ENCODE measurements at places on chromosomes 7 and 10. TPM values are rescaled to one million over a fixed set of nuclear protein-coding genes. Genes with fewer than 3 reads are reported as not detected.

GRCh38 chr7:30863706-30864035 lies 48.0 kb upstream of the AQP1 start:
- DNase-seq, result no peak

GRCh38 chr10:57420881-57421280 lies 846.8 kb downstream of the IPMK start:
- DNase-seq, result no peak

Gene BAG3
- polyA plus RNA-seq, result 12.3 TPM

- DNase-seq, result peak; percentile 17
These were observed 10.4 kb downstream of the ATG9B start for GRCh38 chr7:151013733-151014497.

GRCh38 chr10:58054881-58055280 lies 212.8 kb downstream of the IPMK start:
- no peak for DNase-seq

DNA sequence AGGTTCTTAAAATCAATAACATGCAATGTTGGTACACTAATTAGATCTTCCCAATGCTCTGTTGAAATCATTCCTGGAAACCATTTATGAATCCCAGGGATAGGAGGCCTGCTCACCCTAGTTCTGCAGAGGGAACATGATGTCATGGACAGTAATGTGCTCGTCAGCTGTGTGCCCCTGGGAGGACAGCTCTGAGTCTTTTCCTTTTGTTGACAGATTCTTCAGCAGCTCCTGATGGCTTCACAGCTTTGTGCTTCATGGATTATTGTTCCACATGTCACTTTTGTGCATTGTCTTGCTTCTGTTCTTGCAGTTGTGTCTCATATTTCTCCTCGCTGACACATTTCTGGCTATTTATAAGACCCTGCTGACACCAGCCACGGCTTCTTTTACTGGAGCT lies 367.5 kb downstream of the CCSER2 start:
- DNase-seq, result no peak

Gene CLRN3
- polyA plus RNA-seq, result not detected

DNA sequence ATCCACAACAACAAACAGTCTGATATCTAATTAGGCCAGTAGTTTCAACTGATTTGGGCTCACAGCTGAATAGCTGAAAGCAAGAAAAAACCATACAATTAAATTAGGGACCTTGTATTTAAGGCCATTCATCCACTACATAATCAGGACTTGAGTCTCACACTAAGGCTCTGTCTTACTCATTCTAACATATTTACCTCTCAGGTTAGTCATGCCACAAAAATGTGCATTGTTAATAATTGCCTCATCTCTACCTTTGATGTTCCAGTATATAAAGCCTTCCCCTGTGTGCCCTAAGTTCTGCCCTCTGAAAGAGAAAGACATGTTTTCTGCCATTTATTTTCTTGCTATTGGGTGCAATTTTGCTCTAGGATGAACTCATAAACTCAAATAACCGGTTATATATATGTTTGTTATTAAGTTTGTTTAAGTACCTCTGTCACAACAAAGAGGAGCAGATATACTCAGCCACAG lies 5.3 kb upstream of the C1GALT1 start:
- DNase-seq, result no peak

Gene OR2A5
- not detected for polyA plus RNA-seq

- no peak for DNase-seq
These were observed 33.4 kb upstream of the VWDE start for GRCh38 chr7:12436896-12437535.

GRCh38 chr10:48670978-48671913 lies 13.4 kb upstream of the WDFY4 start:
- DNase-seq, result no peak

DNA sequence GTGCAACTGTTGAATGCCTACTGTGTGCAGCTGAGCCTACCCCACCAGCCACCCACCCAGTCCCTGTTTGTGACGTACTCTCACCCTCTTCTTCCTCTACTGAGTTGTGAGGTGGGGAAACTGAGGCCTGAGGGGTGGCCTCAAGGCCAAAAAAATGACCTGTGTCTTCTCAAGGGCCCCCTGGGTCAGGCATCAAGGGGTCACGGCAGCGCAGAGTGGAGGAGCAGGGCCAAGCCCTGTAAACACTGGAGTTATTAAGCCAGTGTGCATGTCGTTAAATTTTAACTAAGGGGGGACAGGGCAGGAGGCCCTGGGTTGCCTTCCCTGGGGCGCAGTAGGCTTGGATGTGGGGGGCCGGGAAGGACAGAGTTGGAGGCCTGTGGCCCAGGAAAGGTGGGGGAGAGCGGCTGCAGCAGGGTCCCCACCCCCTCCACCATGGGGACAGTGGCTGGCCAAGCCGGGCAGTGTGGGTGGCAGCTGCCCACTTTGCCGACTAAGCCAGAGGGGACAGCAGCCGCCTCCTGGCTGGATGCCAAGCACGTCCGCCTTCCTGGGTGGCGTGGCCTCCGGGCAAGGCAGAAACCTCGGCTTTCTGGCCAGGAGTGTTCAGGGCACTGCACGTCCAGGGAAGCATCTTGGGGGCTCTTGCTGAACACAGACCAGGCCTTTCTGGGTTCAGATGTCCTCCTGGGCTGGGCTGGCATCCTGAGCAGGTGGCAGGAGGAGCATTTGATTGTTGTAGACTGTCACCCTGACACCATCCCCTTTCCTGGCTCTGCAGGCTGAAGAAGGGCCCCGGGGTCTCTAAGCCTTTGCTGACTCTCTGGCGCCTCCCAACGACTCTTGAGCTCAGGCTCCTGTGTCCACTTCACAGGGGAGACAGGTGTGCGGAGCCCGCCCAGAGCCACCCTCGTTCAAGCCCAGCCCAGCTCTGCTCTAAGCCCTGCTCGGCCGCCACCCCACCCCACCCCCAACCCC lies 1.9 kb downstream of the SLC29A4 start:
- DNase-seq, result peak; percentile 4

Gene TEX47
- polyA plus RNA-seq, result not detected

Gene AKR1C8
- polyA plus RNA-seq, result not detected

- DNase-seq, result no peak
These were observed 515 bp downstream of the GSDME start for GRCh38 chr7:24756545-24757352.

DNA sequence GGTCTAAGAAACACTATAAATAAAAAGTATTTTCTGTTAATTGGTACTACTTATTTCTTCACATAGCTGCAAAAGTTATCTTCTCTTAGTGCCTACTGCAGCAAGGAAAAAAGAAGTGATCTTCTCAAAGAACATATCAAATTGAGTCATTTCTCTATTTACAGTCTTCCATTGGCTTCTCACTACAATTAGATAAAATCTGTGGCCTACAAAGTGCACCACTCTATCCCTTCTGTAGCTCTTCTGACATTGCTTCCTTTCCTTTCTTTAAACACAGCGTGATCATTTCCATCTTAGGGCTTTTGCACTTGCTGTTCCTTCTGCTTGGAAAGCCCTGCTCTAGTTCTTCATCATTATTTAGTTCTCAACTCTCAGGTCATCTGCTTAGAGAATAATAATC lies 44.7 kb downstream of the MXI1 start:
- DNase-seq, result no peak

- no peak for DNase-seq
These were observed 2.1 kb upstream of the XRCC2 start for GRCh38 chr7:152677808-152678670.

- DNase-seq, result no peak
These were observed 174.8 kb downstream of the CELF2 start for GRCh38 chr10:11192304-11193000.

- DNase-seq, result no peak
These were observed 95.8 kb upstream of the AGBL3 start for GRCh38 chr7:134890246-134891240.

DNA sequence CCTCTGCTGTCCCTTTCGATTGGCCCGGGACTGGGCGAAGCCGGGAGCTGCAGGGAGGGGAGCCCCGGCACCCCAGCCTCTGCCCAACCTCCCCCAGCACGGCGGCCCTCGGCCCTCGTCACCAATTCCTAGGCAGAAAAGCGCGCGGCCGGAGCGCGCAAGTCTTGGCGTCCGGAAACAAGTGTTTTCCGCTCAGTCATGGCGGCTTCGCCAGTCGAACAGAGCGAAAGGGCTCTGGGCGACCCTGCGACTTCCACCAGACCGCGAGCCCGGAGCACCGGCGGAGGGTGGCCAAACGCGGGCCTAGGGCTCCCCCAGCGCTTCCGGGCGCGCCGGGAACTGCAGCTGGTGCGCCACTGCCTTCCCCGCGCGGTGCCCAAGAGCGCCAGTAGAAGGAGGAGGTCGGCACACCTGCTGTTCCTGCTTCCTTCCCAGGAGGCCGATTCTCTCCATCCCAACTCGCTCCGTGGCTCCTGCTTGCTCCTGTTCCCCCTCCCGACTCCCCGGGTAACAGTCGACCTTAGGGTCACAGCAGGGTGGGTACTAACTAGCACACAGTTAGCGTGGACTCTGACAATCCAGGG lies 729.9 kb downstream of the ZWINT start:
- DNase-seq, result no peak

DNA sequence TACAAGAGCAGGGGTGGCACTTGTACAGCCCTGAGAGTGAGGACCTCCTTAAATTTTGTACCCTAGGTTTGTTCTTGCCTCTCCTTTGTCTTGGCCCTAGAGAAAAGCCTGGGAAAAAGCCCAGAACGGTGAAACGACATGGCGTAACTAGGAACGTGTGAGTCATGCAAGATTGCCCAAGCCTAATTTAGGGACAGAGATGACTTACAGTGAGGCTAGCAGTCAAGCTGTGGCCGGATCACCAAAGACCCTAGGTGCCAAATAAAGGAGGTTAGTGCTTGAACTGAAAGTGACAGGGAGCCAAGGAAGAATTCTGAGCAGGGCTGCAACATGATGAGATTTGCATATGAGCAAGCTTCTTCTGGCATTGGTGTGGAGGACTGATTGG lies 25.1 kb downstream of the TBXAS1 start:
- no peak for DNase-seq

Gene TUBB8
- polyA plus RNA-seq, result not detected

- no peak for DNase-seq
These were observed 201.5 kb downstream of the GRID1 start for GRCh38 chr10:86164960-86165630.

- no peak for DNase-seq
These were observed 115.2 kb downstream of the HIP1 start for GRCh38 chr7:75623390-75624133.

GRCh38 chr7:34655384-34655783 lies 2.6 kb upstream of the NPSR1 start:
- DNase-seq, result no peak

Gene TIMM23B
- polyA plus RNA-seq, result 15.6 TPM

GRCh38 chr10:63258920-63259678 lies 126.0 kb downstream of the NRBF2 start:
- no peak for DNase-seq

DNA sequence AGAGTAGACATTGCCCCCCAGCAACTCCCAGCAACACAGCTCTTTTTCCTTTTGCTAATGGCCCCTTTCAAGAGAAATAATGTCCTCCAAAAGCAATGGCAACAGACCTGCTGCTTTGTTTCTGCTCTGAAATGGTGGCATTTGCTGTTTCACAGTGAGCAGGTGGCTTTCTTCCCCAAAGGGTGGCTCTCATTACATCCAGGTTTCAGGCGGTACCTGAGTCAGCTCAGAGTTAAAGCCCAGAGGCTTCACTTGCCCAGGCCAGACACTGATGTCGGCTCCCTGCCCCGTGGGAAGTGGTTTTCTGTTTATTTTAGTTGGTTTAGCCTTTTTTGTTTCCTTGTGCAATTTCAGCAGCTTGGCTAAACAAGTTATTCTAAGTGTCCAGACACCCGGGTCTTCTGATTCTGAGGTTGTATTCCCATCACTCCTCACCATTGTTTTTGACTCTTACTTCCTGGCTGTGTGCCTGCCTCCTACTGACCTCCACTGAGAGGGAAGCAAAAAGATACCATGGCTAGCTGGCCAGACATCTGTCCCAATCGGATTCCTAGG lies 7.8 kb upstream of the ATOH7 start:
- DNase-seq, result no peak

GRCh38 chr7:100830396-100830795 lies 3.1 kb upstream of the EPHB4 start:
- no peak for DNase-seq
